ENCODE measurements at places on chromosomes 3 and 15.

- DNase-seq = no peak
Measured at GRCh38 chr15:31473385-31474058, 146.9 kb downstream of the KLF13 start.

GRCh38 chr3:190385731-190386688 is 2.0 kb upstream of the CLDN16 start:
- DNase-seq = no peak

DNA sequence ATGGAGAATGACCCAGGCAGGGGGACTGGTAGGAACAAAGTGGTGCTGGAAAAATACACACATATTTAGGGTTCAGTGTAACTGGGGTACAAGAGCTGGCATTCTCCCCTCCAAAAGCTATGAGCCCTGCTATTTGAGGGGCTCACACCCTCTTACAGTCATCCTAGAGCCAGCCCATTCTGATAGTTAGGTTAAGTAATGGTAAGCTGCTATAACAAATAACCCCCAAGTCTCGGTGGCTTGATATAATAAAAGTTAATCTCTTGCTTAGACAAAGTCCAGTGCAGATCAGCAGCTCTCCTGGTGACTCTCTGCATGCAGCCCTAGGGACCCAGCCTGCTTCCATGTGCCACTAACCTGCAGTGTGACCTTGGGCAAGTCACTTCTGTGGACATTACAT is 234.9 kb upstream of the HES1 start:
- no peak for DNase-seq

- no peak for DNase-seq
Measured at GRCh38 chr3:62318365-62318751, 55.0 kb downstream of the FEZF2 start.

DNA sequence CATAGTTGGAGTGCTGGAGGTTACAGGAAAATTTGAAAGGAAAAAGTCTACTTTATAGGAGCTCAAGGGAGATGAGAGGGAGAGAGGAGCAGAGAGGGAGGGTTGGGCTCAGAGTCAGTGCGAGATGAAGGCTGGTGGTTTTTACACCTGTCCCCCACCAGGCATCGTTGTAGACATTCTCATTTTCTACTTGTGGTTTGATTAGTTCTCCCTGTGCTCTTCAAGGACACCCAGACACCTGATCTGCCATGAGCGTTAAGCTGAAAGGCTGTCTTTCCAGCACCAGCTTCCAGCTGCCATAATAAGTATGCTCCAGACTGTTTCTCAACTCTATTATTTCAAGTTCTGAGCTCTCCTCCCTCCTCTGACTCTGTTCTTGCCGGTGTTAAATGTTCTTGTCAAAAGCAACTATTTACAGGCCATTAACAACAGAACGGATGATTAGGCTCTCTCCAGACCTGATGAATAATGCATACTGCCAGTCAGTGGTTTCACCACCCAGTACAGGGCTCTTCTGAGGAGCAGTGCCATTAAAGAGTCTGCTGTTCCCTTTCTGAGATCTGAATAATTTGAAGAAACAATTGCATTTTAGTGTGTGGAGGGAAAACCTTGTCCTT is 514.6 kb upstream of the MCTP2 start:
- DNase-seq = no peak

DNA sequence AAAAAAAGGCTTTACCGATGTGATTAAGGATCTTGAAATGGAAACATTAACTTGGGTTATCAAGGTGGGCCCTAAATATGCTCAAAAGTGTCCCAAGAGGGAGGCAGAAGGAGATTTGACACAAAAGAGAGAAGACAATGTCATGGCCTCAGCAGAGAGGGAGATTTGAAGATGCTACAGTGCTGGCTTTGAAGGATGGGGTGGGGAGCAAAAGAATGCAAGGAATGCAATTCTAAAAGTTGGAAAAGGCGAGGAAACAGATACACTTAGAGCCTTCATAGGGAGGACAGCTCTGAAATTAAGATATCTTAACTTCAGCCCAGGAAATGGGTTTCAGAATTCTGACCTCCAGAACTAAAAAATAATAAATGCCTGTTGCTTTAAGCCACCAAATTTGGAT is 314.5 kb upstream of the CCDC54 start:
- DNase-seq = no peak

Measured in CD4-positive, alpha-beta T cell treated with Interleukin-17A for 4 hours (primary cell).